ENCODE measurements at places on chromosomes 5 and 9.

- DNase-seq, result no peak
Measured at GRCh38 chr9:131715906-131716305, 24.0 kb downstream of the RAPGEF1 start.

DNA sequence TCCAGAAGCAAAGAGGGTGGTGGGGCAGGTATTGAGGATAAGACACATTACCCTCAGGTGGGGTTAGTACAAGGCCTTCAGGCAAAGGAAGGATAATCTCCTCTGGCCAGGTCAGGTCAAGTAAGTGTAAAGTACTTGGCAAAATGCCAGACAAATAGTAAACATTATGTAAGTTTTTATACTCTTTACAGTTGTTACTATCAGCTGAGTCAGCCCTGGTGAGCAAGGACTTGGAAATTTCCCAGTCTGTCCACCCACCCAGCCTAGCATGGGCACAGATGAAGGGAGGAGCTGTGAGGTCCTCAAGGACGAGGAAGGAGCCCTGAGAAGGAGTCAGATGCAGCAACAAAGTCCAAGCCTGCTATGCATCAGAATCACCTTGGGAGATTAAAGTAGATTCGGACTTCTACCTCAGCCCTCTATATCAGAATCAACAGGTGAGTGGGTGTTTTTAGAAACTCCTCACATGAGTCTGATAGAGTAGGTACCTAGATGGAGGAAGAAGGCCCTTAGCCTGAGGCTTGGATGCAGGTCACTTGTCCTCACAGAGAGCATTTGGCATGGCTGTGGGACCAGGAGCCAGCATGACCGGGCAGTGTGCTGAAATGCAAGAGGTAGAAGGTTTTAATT, 50.2 kb upstream of the BARX1 start:
- no peak for DNase-seq

DNA sequence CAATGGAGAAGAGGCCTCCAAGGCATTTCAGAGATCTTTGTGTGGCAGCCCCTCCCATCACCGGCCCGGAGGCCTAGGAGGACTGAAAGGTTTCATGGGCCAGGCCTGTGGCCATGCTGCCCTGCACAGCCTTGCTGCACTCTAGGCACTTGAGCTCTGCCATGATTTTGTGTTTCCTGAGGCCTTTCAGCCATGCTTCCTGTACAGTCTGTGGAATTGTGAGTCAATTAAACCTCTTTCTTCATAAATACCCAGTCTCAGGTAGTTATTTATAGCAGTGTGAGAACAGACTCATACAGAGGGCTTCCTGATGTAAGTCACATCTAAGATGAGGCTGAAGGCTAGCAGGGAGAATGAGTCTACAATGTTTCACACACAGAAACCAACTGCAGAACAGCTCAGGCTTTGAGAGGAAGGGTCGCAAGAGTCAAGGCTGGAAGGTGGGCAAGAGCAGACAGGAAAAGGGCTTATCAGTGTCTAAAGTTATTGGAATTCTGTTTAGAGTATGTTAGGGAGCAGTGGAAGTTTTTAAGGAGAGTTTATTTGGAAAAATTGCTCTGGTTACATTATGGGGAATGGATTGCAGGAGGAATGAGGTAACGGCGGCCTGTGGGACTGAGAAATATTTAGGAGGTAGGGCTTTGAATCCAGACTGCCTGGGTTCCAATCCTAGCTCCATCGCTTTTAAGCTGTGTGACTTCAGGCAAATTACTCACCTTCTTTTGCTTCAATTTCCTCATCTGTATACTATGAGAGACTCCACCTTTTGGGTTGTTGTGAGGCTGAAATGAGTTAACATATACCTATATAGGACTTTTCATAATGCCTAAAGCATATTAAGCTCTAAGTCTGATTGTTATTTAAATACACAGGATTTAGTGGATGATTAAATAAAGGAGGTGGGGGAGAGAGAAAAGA, 291.2 kb downstream of the CWC27 start:
- DNase-seq, result no peak

DNA sequence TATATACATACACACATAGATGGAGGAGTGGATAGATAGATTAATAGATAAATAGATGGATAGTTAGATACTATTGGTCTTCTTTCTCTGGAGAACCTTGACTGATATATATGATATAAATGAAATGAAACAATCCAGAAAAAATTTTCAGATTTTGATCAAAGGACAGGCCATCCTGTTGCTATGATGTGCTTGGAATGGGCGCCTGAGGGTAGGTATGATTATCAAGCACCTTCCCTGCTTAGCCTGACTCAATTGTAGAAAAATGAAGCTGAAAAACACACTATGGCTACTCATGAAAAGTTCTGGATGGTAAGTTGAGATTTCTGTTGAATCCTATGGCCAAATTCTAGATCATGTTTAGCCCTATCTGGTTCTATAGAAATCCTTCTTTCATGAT, 266.5 kb upstream of the KLF4 start:
- DNase-seq, result no peak

GRCh38 chr5:144332265-144332664, 161.6 kb downstream of the KCTD16 start:
- DNase-seq, result no peak

GRCh38 chr5:69372394-69372793, 2.8 kb downstream of the RAD17 start:
- no peak for DNase-seq

DNA sequence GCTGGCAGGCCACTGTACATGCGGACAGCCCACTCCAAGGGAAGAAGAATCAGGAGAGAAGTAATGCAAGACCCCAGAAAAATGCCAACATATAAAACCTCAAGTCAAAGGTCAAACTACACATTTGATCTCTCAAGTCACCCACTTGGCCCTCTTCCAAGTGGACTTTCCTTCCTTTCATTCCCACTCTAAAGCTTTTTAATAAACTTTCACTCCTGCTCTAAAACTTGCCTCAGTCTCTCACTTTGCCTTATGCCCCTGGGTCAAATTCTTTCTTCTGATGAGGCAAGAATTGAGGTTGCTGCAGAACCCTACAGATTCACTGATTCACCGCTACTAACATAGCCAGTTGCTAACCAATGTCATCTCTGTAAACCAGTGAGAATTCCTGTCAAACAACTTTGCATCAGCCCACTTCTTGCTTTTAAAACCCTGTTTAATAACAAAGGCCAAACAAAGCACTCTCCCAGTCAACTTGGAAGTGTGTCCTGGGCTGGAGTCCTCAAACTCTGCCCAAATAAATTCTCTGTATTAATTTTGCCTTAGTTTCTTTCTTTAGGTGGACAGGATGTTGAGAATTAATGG, 6.9 kb upstream of the ATP6V1G1 start:
- DNase-seq, result no peak

GRCh38 chr5:149855366-149855765, 89.2 kb downstream of the PDE6A start:
- no peak for DNase-seq

GRCh38 chr9:124852121-124852828, 985 bp upstream of the WDR38 start:
- no peak for DNase-seq

DNA sequence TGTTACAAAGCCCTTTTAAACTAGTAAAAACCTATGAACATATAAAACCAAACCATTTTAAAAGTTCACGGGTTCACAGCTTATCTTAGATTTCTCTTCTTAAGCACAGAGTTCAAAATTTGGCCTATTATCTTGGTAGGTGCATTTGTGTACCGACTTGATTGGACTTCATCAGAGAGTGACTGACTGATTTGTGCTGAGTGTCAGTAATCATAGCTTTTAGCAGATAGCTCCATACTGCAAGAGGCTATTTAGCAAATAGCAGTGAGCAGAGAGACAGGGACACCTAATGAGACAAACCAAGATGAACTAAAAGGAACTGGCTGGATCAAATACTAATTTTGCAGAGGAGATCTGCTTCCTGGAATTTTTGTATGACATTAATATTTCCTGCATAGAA, 274.5 kb downstream of the PRR16 start:
- no peak for DNase-seq

GRCh38 chr5:172005708-172006320, 624 bp downstream of the FBXW11 start:
- DNase-seq, result no peak

DNA sequence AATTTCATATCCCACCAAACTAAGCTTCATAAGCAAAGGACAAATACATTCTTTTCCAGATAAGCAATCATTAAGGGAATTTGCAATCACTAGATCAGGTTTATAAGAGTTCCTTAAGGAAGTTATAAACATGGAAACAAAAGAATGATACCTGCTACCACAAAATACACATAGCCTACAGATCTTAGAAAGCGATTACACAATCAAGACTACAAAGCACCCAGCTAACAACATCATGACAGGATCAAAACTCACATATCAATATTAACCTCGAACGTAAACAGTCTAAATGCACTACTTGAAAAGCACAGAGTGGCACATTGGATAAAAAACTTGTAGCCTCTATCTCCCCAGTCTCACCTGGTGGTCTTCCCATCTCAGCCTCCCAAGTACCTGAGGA, 512.4 kb upstream of the PTGER4 start:
- no peak for DNase-seq

- no peak for DNase-seq
Measured at GRCh38 chr5:175731756-175732465, 74.0 kb downstream of the HRH2 start.

DNA sequence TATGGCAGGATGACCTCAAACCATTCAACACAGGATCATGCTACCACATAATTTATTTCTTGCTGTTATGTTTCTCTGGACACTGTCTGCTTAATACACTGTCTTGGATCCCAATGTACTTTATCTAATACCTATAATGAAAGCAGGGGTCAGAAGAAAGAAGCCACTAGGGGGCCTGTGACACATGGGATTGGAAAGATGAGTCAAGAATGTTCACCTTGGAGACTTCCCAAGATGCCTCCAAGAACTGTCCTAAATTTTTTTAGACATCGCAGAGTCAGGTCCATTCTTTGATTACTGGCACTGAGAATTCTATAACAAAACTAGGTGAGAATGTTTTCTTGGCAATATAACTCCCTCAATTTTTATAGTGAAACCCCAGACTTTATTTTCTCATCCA, 305.8 kb upstream of the SMARCA2 start:
- DNase-seq, result no peak

DNA sequence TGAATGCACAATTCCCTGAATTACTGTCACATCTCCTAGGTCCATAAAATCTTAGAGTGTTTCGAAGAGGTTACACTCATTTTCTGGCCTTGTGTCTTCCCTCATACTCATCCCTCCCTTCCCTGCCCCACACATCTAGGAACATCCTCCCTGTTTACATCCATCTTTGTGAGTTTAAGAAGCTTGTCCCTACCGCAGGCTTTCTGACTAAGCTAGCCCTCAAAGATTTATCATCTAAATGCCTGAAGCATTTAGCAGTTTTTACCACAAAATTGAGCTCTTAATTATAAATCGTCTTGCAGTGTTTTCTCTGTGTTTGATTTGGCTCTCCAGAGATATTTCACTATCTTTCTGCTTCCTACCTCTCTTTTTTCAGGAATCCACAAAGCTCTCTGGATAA, 374.8 kb downstream of the KIAA0825 start:
- DNase-seq, result no peak

- no peak for DNase-seq
Measured at GRCh38 chr5:139150367-139150999, 47.7 kb downstream of the SIL1 start.

- DNase-seq, result no peak
Measured at GRCh38 chr9:97512966-97513560, 11.6 kb downstream of the TMOD1 start.

GRCh38 chr9:127051881-127052595, 70.4 kb downstream of the ANGPTL2 start:
- DNase-seq, result no peak

DNA sequence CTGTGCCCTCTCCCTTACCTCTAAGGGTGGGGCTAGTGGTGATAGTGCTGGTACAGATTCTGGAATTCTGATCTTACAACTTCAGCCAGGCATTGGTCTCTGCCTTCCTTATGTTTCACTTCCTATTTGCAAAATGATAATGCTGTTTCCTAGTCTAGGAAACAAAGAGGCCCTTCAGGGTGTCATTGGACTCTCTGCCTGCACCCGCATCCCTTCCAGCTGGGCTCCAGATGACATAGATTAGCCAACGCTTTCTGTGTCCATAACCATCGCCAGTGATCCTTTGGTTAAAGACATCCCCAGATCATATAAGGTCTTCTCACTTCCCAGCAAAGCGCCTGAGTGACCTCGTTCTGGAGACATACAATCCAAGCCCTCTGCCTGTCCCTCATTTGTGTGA, 180.7 kb downstream of the ERCC6L2 start:
- DNase-seq, result no peak

- DNase-seq, result no peak
Measured at GRCh38 chr9:121459513-121459912, 40.1 kb downstream of the GGTA1 start.

DNA sequence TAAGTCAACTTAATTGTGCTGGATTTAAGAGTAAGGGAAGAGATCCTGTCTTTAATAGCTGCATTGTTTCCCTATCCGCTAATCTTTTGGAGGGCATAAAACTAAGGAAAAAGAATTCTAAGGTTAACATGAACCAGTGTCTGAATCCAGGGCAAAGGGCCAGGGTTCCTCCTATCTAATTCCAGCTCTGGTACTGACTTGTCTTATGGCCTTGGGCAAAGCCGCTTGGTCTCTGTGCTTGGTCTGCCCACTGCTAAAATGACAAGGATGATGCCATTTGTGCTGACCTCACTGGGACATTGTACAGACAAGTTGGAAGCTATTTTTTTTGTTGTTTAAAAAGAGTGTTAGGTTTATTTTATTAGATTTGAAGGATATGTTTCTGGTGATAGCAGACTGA, 334.7 kb upstream of the PIK3R1 start:
- no peak for DNase-seq

DNA sequence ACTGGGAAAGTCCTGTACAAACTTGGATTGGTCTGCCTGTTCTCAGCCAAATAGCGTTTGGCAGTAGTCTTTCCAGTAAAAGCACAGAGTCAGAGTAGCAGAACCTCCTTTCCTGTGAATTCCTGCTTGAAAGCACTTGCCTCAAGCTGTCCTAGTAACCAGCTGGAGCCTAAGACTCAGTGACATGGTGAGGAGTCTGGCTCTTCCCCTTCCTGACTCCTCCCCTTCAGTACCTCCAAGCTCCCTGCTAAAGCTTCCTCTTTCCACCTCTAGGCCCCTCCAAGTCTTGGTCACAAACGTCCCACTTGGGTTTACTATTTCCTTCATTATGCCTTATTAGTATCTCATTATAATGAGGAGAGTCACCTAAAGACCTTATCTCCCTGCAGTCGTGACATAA, 21.4 kb upstream of the FAM81B start:
- no peak for DNase-seq

DNA sequence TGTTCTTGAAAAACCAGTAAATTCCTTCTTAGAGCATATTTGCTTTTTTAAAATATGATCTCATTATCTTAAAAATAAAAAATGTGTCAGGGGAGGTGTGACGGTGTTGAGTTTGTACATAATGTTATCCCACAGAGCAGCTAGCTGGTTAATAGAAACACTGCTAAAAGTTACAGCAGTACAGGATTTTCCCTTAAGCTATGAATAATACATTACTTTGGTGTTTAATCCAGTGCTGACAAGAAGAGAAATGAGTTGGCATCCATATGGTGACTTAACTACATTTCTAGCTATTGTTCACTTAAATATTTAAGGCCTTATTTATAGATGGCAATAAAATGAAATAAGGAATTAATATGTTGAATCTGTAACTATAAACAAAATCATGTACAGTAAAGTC, 883.1 kb downstream of the CDH18 start:
- no peak for DNase-seq

GRCh38 chr9:35619800-35620158, 1.6 kb upstream of the CD72 start:
- DNase-seq, result no peak
